Hippocampal formation (tissue), 2 donors: ENCODE measurements at places on chromosomes 3 and 15.

DNA sequence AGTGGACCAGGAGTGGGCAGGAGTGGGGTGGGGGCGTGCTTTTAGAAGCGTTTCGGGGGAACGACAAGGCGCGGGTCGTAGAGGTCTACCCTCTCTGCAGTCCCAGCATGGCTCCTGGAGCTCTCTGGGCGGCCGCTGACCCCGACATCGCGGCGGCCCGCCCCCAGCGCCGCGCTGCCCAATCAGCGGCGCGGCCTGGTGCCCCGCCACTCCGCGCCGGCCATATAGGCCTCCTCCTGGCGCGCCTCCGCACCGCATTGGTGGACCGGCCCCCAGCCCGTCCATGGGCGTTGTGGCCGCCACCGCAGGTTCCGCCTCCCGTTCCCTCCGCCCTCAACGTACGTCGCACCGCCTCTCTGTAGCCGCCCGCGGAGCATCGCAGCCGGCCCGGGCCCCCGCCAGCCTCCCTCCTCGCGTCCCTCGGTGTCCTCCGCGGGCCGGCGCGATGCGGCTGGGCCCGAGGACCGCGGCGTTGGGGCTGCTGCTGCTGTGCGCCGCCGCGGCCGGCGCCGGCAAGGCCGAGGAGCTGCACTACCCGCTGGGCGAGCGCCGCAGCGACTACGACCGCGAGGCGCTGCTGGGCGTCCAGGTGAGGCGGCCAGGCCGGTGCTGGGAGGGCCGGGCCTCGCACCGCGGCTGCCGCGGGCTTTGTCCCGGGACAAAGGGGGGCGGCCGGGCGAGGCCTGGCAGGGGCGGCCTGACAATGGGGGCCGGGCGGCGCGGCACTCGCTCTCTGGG, at the start of gene RCN2:
Gene RCN2 (plus strand): TSS at position 353 of the 738 bp plus-strand sequence. CDS start 93 bp downstream, at position 446.
- DNase-seq: peak; percentile 95

GRCh38 chr3:52503788-52504424, 8.8 kb downstream of the STAB1 start:
- DNase-seq: no peak

- DNase-seq: no peak
Observed at GRCh38 chr3:119311081-119311925, 17.1 kb downstream of the ARHGAP31 start.

DNA sequence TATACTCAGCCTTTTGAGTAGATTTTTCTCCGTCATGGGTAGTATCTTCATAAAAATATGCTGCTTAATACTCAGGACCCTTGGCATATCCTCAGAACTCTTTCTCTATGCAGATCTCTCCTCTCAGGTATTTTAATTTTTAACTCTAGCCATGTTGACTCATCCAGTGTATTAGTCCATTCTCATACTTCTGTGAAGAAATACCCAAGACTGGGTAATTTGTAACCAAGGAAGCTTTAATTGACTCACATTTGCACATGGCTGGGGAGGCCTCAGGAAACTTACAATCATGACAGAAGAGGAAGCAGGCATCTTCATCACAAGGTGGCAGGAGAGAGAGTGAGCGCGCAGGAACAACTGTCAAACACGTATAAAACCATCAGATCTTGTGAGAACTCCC, 129.3 kb upstream of the CD96 start:
- no peak for DNase-seq

GRCh38 chr3:156518726-156519125, 36.2 kb downstream of the SSR3 start:
- no peak for DNase-seq

DNA sequence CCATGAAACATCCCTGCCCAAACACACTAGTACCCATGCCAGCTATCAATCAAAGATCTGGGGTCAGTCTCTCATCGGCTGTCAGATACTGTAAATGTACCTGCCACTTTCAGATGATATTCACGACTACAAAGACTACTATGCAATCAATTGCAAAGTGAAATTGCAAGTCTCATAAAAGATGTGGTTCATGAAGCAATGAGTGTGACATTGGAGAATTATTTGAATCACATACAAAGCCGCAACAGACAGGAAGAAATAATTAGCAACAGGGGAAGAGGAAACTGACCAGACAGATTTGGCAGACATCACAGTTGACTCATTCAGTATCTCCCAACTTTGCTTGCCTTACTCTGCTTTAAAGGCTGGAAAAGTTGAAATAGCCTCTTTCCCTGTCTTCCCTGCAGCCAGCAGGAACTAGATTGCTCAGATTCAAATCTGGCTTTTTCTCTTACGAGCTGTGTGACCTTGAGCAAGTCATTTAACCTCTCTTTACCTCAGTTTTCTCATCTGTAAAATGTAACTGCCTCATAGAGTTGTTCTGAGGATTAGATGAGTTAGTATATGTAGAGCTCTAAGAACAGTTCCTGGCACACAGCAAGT, 95.7 kb upstream of the C3orf80 start:
- DNase-seq: no peak

- DNase-seq: peak; percentile 25
Observed at GRCh38 chr15:88657326-88658069, 18.7 kb downstream of the ISG20 start.

DNA sequence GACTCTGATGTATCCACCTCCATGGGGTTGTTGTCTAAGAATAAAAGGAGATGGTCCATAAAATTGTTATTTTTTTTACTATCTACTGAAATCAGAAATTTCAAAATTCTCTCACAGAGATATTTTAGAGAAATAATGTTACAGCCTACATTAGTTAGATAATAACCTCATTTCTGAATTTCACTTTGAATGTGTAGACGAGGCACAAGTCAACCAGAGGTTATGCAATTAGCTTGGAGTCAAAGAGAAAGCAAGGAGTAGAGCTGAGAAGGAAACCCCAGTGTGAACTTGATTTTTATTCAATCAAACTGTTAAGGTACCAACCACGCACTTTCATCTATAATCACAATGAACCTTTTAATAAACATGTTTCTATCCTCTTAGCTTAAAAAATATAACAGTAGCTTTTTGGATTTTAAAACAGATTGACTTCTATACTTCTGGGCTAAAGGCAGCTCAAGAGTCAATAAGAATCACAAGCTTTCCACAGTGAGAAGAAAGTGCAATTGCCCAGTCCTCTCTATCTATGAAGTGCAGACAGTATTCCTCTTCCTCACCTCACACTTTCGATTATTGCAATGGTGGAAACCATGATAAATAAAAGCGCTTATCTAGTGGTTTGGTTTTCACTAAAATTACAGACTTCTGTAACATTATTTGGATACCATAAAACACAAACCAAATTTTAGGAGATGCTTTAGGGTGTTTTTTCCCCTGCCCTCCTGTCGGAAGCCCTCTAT, 403.2 kb downstream of the ZBTB20 start:
- no peak for DNase-seq

- DNase-seq: no peak
Observed at GRCh38 chr15:51735228-51736010, 2.0 kb downstream of the LYSMD2 start.

DNA sequence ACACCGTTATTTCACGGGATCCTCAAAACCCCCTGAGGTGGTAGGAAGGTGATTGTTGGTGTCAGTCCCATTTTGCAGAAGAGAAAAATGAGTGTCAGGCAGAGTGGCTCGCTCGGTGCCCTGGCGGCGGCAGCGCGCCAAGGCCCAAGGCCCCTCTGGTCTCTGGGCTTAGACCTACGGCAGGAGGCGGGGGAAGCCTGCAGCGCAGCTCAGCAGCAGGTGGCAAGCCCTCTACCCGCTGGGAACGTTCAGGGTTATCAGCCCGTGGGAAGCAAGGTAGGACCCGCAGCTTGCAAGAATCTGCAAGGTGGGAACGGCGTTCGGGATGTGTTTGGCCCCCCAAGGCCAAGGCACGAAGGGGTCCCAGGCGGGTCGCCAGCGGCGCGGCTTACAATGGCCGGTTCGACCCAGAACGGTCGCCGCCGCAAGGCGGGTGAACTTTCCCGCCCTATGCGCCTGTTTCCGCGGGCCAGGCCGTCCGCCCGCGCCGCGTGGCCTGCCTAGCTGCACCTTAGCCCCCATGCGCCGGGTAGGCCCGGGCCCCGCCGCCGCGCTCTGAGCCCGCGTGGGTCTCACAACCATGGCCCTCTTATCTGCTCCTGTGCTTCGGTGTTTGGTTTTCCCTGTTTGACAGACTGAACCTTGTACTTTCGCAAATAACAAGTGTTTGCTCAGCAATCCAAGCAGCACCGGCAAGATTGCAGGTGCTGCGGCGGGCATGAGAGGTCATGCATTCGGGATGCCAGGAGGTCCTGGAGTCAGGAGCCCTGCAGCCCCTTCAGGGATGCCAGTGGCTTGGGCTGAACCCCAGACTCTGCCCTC, 39.7 kb downstream of the CCNL1 start:
- no peak for DNase-seq

DNA sequence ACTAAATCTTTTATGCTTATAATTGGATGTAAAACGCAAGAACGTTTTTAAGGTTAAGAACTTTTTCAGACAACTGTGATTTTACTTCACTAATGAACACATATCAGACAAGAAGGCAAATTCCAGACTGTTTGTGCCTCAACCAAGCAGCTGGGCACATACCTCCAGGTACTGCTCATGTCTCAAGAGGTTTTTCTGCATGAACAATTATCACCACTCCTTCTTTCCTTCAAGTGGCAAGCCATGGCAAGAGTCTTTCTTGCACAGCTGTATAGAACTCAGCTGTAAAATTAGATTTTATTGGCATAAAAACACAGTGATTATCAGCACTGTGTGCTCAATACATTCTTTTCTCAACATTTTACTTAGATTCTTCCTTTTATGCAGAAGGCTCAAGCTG, 64.3 kb downstream of the FNDC3B start:
- DNase-seq: no peak

DNA sequence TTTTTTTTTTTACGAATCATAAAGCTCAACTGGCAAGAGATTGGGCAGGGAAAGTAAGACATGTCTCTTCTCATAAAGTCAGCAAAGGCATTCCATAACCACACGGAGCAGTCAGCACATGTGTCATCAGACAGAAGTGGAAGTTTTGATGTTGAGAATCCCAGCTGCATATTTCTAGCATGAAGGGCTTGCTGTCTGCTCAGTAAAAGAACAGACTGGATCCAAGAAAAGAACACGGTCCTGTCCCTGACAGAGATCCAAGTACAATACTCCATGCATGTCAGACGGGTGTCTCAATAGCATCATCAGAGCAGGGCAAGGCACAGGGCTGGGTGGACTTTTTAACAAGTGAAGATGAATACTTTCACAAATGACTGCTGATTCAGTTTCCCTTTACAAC, 38.2 kb downstream of the ABI3BP start:
- no peak for DNase-seq

- no peak for DNase-seq
Observed at GRCh38 chr3:142853270-142854168, 35.4 kb downstream of the PCOLCE2 start.

- no peak for DNase-seq
Observed at GRCh38 chr3:122030381-122031122, 8.5 kb upstream of the ILDR1 start.

DNA sequence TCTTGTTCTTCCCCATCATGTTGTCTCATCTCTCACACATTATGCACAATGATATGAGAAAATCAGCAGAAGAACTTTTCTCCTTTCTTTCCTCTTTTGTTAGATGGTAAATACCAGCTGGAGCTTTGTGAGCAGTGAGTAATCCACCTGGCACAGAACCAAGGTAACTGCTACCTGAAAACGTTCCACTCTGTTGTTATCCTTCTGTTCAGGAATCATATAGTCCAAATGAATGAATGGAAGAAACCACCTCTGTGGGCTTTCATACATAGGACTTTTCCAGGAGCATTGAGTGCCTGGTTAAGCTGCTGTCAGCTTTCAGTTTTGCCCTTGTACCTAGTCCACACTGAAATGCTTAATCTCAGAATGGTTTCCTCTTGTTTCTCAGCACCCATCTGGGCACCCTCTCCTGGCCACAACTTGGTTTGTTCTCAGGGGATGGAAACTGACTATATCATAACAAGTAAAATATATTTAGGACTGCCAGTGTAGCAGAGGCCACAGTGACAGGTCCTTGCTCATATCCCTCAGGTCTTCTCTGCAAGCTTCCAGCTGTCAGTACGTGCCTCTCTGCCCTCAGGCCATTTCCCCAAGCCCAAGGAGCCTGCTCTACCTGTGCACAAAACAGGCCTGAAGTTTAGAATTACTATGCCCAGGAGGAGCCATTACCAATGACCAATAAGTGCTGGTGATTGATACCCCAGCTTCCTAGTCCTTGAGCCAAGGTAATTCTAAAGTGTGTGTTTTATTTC, 23.5 kb upstream of the SLC4A7 start:
- DNase-seq: no peak

DNA sequence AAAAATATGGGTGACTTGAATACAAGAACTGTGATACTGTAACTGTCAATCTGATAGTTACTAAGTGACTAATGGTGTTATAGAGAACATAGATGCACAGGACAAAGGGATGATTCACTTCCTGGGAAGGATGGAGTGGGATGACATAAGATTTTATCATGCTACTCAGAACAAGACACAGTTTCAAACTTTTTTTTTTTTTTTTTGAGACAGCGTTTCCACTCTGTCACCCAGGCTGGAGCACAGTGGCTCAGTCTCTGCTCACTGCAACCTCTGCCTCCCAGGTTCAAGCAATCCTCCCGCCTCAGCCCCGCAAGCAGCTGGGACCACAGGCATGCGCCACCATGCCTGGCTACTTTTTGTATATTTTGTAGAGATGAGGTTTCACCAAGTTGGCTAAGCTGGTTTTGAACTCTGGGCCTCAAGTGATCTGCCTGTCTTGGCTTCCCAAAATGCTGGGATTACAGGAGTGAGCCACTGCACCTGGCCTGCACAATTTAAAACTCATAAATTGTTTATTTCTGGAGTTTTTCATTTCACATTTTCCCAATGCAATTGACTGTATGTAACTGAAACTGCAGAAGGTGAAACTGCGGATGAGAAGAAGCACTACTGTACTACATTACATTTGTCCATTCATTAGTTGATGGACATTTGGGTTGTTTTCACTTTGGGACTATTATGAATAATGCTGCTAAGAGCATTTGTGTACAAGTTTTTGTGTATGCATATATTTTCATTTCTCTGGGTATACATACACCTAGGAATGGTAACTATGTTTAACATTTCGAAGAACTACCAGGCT, 40.6 kb downstream of the ADIPOQ start:
- no peak for DNase-seq

DNA sequence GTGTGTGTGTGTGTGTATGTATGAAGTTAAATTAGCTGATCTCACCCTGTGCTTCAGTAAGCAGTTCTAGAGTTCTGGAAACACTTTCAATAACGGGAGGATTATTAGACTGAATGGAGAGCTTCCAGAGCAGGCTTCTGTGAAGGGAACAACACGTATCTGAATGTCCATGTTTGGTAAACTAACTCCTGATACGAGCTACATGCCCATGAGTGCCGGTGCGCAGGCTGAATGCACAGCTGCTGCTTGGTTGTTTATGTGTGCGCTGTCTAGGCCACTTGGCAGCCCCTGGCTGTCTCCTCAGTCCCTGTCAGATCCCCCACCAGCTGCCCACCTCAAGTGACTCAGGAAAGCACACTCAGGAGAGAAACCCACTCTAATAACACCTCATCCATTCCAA, 137.0 kb downstream of the EPHB1 start:
- no peak for DNase-seq

GRCh38 chr3:78822726-78823125, 945.1 kb downstream of the ROBO1 start:
- no peak for DNase-seq

DNA sequence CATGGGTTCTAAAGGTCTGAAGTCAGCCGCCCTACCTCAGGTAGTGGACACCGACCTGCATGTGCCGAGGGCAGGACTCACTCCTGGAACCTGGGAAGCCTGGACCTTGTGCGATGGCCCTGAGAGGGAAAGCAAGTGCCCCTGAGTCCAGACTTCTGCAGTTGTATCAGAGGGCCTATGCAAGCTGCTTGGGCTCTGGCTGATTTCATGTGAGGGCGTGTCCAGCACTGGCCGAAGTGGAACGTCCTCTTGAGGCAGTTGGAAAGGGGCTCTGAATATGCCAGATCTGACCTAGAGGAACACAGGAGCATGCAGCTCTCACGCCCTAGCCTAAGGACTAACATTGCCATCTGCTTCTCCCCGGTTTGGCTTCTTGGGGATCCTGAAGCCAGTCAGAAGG, 2.5 kb upstream of the CAMP start:
- DNase-seq: no peak
